ENCODE measurements at places on chromosomes 5 and 9. TPM values are rescaled to one million over a fixed set of nuclear protein-coding genes. Genes with fewer than 3 reads are reported as not detected.
A peak's percentile ranks its signal among the peaks of the same experiment; 100 is the strongest.

CCL21 gene
- total RNA-seq, result not detected

SPINK6 gene
- not detected for total RNA-seq

DNA sequence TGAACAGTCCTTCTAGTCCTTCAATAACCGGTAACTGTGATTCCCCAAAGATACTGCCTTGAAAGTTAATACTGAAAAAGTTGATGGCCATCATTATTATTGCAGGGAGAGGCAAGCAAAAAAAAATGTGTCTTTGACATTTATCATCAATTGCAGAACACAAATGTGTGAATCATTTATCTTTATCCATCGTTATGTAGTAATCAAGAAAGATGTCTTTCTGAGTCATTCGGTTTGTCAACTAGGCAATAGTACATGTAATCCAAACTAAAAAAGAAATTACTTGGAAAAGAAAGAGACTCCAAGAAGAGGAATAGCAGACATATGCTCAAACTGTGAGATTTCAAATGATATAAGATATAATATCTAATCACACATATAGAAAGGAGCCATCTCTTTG, 473.0 kb downstream of the CETN3 start:
- no peak for DNase-seq

DNA sequence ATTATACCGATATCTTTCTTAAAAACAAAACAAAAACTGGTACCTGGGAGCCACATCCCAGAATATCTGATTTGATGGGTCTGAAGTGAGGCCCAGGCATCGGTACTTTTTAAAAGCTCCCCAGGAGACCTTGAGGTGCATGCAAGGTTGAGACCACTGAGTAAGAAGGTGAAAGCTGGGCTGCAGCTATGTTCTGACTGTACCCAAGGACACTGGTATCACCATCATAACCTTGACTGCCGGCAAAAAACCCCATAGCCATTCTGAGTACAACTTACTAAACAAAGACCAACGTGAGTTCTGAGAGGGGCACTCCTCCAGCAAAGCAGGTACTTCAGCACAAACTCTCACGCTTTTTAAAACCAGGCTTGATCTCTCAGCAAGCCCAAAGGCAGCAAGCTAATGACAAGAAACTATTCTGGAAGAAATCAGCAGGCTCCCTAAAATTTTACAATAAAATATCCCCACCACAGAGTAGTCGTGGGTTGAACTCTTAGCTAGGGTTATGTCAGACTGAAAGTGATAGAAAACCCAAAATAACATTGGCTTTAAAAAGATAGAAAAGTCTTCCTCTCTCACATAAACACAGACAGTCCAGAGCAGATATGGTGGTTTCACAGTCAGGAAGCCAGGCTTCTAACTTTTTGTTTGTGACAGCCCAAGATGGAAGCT, 263.9 kb downstream of the SAXO1 start:
- DNase-seq, result no peak

GRCh38 chr9:104988539-104988938, 60.6 kb upstream of the ABCA1 start:
- no peak for DNase-seq

GRCh38 chr5:2239201-2239910, 356.6 kb upstream of the IRX4 start:
- DNase-seq, result no peak

GRCh38 chr9:92954049-92954861, 6.9 kb downstream of the FGD3 start:
- DNase-seq, result peak; percentile 71

LVRN gene
- 0.07 TPM for total RNA-seq

DNA sequence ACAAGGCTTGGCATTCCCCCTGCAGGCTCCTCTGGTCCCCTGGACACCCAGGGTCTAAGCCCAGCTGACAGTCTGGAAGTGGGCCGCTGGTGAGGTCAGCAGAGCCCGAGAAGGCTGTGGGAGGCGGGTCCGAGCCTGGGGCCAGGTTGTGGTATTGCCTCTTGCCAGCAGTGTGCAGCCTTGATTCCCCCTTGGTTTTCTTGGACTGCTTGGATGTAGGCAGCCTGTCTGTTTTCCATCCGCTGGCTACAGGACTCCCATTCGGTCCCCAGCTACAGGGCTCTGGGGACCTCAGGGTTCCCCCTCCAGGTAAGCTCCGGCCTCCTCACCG, 1.6 kb downstream of the AIF1L start:
- no peak for DNase-seq

DNA sequence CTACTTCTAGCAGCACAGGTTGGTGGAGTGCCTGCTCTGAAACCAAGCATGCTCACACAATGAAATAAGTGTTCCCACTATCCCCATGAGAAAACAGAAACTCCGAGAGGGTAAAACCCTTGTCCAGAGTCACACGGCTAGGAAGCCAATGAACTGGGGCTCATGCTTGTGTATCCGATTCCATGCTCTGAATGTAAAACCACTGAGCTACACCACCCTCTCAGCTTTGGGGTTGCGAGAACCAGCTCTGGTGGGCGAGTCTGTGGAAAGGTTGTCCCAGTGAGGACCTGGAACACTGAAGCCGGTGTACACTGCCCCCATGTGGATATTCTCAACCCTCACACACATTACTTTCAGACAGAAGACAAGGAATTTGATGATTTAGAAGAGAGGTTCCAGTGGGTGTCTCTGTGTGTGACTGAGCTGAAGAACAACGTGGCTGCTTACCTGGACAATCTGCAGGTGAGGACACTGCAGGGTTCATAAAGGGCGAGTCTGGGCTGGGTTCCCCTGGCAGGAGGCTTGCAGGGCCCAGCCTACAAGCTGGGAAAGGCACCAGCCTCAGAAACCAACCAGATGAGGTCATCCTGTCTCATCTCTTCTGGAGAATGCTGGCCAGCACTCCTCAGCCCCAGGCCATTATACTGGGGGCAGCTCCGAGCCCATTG, 37.4 kb downstream of the ARHGEF37 start:
- no peak for DNase-seq

GRCh38 chr9:127186806-127187205, 64.4 kb upstream of the ANGPTL2 start:
- no peak for DNase-seq

IFNK gene
- not detected for total RNA-seq

Measured in activated T-helper 2 cell treated with anti-CD3 and anti-CD28 coated beads, Interferon-gamma antibody, Interleukin-2, Interleukin-4, amounts not matched to agents 10 μg/mL and 5 μg/mL and 100 μg/mL, durations not matched to agents 14 hours and 24 hours and 36 hours (primary cell).